ENCODE measurements at places on chromosomes 16 and 17.

DNA sequence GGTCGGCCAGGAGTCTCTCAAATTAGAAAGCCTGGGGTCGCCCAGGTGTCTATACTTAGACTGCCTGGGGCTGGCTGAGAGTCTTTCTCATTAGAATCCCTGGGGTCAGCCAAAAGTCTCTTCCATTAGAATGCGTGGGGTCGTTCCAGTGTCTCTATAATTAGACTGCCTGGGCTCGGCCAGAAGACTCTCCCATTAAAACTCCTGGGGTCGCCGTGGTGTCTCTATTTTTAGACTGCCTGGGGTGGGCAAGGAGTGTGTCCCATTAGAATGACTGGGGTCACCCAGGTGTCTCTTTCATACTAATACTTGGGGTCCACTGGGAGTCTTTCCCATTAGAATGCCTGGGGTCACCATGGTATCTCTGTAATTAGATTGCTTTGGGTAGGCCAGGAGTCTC is 2227.7 kb downstream of the TP53TG3F start:
- H3K36me3 ChIP-seq = no peaks in the 10 kb centered on the region
- no peak for DNase-seq
- H3K27me3 ChIP-seq = no peaks in the 10 kb centered on the region
- no peak overlapping the region for H3K27ac ChIP-seq
- no peak overlapping the region for H3K4me3 ChIP-seq

GRCh38 chr17:43721537-43722268 is 36.9 kb downstream of the SOST start:
- no peak for DNase-seq
- H3K4me3 ChIP-seq = no peak overlapping the region
- no peaks in the 10 kb centered on the region for H3K27me3 ChIP-seq
- no peaks in the 10 kb centered on the region for H3K4me1 ChIP-seq
- H3K36me3 ChIP-seq = no peaks in the 10 kb centered on the region

- H3K4me1 ChIP-seq = peaks cover 5% of the 10 kb centered on the region
- H3K4me3 ChIP-seq = no peak overlapping the region
- H3K36me3 ChIP-seq = no peaks in the 10 kb centered on the region
- no peak for DNase-seq
- no peaks in the 10 kb centered on the region for H3K27me3 ChIP-seq
Observed at GRCh38 chr17:44770166-44770925, 11.6 kb downstream of the ADAM11 start.

- H3K4me3 ChIP-seq = no peak overlapping the region
- H3K27me3 ChIP-seq = no peaks in the 10 kb centered on the region
- DNase-seq = no peak
- no peaks in the 10 kb centered on the region for H3K36me3 ChIP-seq
Observed at GRCh38 chr17:65633988-65634387, 72.5 kb upstream of the AXIN2 start.

- no peak overlapping the region for H3K4me3 ChIP-seq
- H3K4me1 ChIP-seq = peaks cover 39% of the 10 kb centered on the region
- no peak for DNase-seq
- no peaks in the 10 kb centered on the region for H3K27me3 ChIP-seq
- H3K27ac ChIP-seq = peak overlapping the region; percentile 74
Observed at GRCh38 chr16:67546761-67547422, 15.4 kb upstream of the CTCF start.

DNA sequence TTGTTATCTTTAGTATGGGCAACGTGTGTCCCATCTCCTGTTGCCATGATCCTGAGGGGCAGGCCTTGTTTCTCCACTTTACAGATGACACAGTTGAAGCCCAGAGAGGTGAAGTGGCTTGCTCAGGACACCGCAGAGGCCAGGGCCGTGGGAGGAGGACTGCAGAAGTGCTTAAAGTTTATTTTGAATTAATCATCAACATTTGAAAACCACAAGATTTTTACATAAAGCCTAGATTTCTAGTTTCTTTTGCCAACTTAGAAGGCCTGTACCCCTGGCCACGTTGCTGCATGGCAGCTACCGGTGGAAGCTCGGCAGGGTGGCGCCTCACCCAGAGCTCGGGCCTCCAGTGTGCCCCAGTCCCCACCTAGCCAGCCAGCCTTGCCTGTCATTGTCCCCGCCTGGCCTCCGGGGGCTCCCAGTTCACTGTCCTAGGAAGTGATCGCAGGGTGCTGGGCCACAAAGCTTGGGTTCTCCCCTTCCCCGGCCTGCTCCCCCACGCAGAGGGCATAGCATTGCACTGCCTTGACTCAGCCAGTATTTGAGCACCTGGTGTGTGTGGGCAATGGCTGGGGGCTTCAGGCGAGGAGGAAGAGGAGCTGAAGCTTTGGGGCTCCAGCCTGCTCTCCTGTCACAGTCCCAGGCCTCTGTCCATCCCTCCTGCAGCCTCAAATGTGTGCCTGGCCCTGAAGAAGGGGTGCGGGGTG is 14.8 kb upstream of the ADCY7 start:
- no peaks in the 10 kb centered on the region for H3K36me3 ChIP-seq
- no peak for DNase-seq
- peaks cover 7% of the 10 kb centered on the region for H3K27me3 ChIP-seq
- peaks cover 7% of the 10 kb centered on the region for H3K4me1 ChIP-seq
- no peak overlapping the region for H3K27ac ChIP-seq
- no peak overlapping the region for H3K4me3 ChIP-seq

DNA sequence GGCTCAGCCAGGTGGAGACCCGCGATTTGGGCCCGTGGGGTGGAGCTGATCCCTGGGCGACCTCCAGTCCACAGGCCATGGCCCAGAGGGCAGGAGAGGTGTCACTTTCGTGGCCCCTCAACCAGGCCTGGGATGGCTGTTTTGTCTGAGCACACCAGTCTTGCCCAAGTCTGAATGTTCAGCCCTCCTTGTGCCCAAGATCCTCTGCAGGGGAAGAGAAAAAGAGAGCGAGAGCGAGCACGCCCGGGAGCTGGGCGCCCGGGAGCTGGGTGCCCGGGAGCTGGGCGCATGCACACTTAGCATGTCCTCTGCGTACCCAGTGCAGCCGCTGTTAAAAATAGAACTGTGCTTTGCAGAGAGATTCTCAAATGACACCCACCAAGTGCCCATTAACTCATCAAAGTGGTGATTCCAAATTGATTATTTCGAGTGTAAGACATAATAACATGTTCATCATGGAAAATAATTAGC is 403.3 kb upstream of the TNRC6C start:
- H3K27ac ChIP-seq = peak overlapping the region; percentile 45
- H3K27me3 ChIP-seq = no peaks in the 10 kb centered on the region
- peak overlapping the region; percentile 43 for H3K4me3 ChIP-seq
- DNase-seq = peak; percentile 28
- no peaks in the 10 kb centered on the region for H3K36me3 ChIP-seq

GRCh38 chr16:16158082-16158658 is 65.1 kb downstream of the ABCC6 start:
- no peaks in the 10 kb centered on the region for H3K36me3 ChIP-seq
- no peak overlapping the region for H3K27ac ChIP-seq
- DNase-seq = no peak

DNA sequence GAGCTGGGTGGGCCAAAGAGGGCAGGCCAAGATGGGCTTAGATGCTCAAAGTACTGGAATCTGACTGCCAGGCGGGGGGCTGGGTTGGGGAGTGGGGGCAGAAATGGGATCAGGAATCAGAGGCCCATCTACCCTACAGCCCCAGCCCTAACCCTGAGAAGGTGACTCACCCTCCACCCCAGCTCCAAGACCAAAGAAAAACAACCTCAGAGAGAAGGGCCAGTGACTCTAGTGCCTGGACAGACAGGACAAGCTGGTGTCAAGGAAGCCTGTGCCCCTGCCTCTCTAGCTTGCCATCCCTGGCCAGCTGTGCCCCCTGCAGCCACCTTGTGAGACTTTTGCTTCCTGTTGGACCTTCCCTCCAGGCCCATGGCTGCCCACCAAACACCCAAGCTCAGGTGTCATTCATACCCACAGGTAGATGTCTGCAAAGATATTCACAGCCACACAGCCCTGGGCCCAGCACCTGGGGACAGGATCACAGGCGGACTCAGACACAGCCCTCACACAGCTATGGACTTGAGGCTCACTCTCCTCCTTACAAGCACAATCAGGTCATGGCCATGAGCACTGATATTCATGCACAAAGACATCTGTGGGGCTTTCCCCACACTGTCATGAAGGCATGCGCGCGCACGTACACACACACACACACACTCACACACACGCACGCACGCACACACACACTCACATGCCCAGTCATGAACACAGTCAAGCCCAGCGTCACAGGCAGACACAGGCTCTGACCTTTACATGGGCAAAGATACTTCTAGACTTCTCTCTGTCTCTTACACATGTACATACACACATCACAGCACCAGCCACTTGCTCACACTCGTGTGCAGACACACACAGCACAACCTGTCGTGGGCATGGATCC is 2.8 kb downstream of the WNT3 start:
- H3K27ac ChIP-seq = no peak overlapping the region
- H3K4me3 ChIP-seq = no peak overlapping the region
- no peaks in the 10 kb centered on the region for H3K36me3 ChIP-seq
- H3K4me1 ChIP-seq = peaks cover 18% of the 10 kb centered on the region
- no peak for DNase-seq
